SK-MEL-5 (cell line): ENCODE measurements at places on chromosomes 3 and 15. TPM values are rescaled to one million over a fixed set of nuclear protein-coding genes. Genes with fewer than 3 reads are reported as not detected.

Gene LINGO1
- total RNA-seq, result 0.90 and 2.1 TPM in 2 replicates

Gene FEZF2
- total RNA-seq, result not detected in 2 replicates

Gene WDR76
- 18.0 and 18.7 TPM in 2 replicates for total RNA-seq

Gene GNB4
- total RNA-seq, result 44.3 and 46.7 TPM in 2 replicates

Gene ATP13A4
- not detected in 2 replicates for total RNA-seq

Gene PCSK6
- 11.1 and 11.5 TPM in 2 replicates for total RNA-seq

Gene SST
- not detected in 2 replicates for total RNA-seq

Gene MINAR1
- total RNA-seq, result 2.4 and 2.5 TPM in 2 replicates

Gene TRPM1
- 105 and 109 TPM in 2 replicates for total RNA-seq

Gene EPHA3
- 40.8 and 43.2 TPM in 2 replicates for total RNA-seq

Gene DUOXA1
- not detected in 2 replicates for total RNA-seq

Gene PTPRG
- total RNA-seq, result 35.3 and 36.7 TPM in 2 replicates

Gene GPD1L
- total RNA-seq, result 30.3 and 30.4 TPM in 2 replicates

Gene VIPR1
- total RNA-seq, result 0.34 TPM in 1 of 2 replicates, not detected in the other

Gene HTR3E
- total RNA-seq, result not detected in 2 replicates

Gene HSPBAP1
- total RNA-seq, result 21.1 and 25.5 TPM in 2 replicates

Gene TMCC1
- total RNA-seq, result 9.2 and 10.6 TPM in 2 replicates

Gene COL6A6
- 0.11 TPM in 1 of 2 replicates, not detected in the other for total RNA-seq

Gene CDCP1
- not detected in 2 replicates for total RNA-seq

Gene SH3GL3
- not detected in 2 replicates for total RNA-seq

Gene PIERCE2
- 3.9 and 4.1 TPM in 2 replicates for total RNA-seq

Gene UACA
- total RNA-seq, result 24.4 and 27.1 TPM in 2 replicates

Gene GOLGA8K
- total RNA-seq, result 0.13 and 0.40 TPM in 2 replicates

Gene CPA3
- total RNA-seq, result not detected in 2 replicates

Gene GATA2
- total RNA-seq, result 0.75 and 1.8 TPM in 2 replicates

Gene CPNE9
- 0.53 and 0.79 TPM in 2 replicates for total RNA-seq

Gene ZNF280D
- total RNA-seq, result 20.2 and 25.3 TPM in 2 replicates

Gene GHSR
- not detected in 2 replicates for total RNA-seq

Gene PLSCR4
- total RNA-seq, result 3.2 and 4.5 TPM in 2 replicates

Gene RASGRP1
- total RNA-seq, result 1.3 and 1.7 TPM in 2 replicates

Gene MRPS25
- 95.0 and 97.0 TPM in 2 replicates for total RNA-seq
